Stromal cell of bone marrow (primary cell): ENCODE measurements at places on chromosomes 7 and 10.

- DNase-seq = no peak
Measured at GRCh38 chr10:126218778-126219649, 169.3 kb downstream of the ADAM12 start.

- DNase-seq = no peak
Measured at GRCh38 chr7:98978672-98979071, 100.3 kb downstream of the TRRAP start.

GRCh38 chr7:22295402-22296264 is 61.3 kb downstream of the RAPGEF5 start:
- DNase-seq = no peak

GRCh38 chr10:123862421-123863182 is 29.0 kb downstream of the CPXM2 start:
- DNase-seq = peak; percentile 7

DNA sequence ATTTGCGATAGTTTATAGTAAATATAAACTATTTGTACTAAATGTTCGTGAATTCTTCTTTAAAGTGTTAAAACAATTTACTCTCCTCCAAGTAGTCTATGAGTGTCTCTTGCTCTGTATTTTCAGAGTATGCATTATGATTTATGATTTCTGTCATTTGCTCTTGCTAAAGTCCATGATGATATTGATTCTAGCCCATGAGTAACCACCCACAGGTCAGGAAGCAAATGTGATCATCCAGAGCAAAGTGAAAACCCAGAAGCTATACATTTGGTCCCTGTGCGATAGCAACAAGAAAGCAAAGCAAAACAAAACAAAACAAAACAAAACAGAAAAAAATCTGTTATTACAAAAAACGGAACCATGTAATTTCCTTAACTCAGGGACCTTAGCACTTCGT is 225.9 kb downstream of the HDAC9 start:
- no peak for DNase-seq

GRCh38 chr7:51977913-51978312 is 661.3 kb upstream of the COBL start:
- DNase-seq = no peak

- no peak for DNase-seq
Measured at GRCh38 chr10:43235070-43235900, 31.6 kb downstream of the RASGEF1A start.

DNA sequence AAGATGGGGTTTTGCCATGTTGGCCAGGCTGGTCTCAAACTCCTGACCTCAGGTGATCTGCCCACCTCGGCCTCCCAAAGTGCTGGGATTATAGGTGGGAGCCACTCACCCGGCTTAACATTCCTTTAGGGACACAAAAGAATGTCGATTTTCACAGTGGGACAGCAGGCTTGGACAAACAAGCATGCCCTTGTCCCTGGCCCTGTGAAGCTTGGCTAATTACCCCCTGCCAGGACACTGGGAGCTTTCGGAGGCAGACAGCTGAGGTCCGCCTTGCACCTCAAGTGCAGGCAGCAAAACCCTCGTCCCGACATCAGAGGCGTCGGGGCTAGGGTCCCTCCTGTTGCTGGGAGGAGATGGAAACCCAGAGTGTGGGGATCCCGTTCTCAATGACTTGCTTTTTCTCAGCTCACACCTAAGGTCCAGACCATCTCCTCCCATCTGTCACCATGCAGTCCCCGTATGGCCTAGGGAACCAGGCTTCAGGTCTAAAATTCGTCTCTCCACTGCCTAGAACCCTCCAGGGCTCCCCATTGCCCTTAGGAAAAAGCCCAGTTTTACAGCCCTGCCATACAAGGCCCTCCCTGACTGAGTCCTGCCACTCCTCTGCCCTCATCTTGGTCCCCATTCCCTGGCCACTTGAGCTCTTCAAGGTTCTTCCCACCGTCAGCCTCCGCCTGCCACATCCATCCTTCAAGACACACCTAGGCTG is 6.3 kb upstream of the CLIP2 start:
- no peak for DNase-seq

DNA sequence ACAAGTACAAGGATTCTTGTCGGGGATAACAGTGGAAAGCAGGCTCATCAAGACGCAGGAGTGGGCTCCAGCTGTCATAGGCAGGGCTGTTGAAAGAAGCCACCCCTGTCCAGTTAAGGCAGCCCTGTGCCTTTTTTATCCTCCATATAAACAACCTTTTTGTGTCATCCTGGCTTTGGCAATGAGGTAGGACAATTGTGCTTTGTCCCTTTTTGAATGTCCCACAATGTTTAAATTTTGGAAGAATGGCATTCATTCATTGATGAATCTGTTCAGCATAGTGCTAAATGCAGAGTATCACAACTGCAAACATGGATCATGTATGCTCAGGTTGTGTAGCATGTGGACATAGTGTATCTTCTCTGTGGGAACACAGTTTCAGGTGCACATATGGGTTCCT is 66.7 kb downstream of the UBE3C start:
- no peak for DNase-seq

GRCh38 chr10:25405871-25406270 is 231.1 kb downstream of the GPR158 start:
- no peak for DNase-seq

GRCh38 chr10:26438534-26439341 is 597 bp downstream of the APBB1IP start:
- no peak for DNase-seq

- DNase-seq = no peak
Measured at GRCh38 chr10:97494863-97495506, 3.2 kb downstream of the MMS19 start.
